ENCODE measurements at places on chromosomes 1 and 21. TPM values are rescaled to one million over a fixed set of nuclear protein-coding genes. Genes with fewer than 3 reads are reported as not detected.
A peak's percentile ranks its signal among the peaks of the same experiment; 100 is the strongest.

- no peak for DNase-seq
Observed at GRCh38 chr1:160097151-160097910, 1.1 kb downstream of the IGSF8 start.

ZNF648 gene
- total RNA-seq = not detected

DNA sequence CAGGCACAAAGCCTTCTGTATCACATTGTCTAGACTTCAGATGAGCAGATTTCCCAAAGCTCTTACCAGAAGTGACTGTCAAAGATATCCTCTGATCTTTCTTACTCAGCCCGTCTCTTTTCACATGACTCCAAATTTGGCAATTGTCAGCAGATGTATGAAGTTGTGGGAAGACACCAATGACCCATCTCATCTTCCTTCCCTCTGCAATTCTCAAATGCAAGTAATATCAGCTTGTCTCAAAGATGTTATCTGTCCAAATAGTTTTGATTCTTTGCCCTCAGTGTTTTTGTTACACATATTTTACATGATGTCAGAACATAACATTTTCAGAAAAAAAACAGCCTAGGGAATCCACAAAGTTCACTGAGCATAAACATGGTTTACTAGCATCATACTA is 45.1 kb upstream of the RGS2 start:
- DNase-seq = no peak

- DNase-seq = no peak
Observed at GRCh38 chr1:179781962-179782361, 38.9 kb downstream of the FAM163A start.

GRCh38 chr1:86750076-86750475 is 45.7 kb downstream of the SH3GLB1 start:
- no peak for DNase-seq

GRCh38 chr1:70546726-70547125 is 135.7 kb downstream of the CTH start:
- no peak for DNase-seq

GRCh38 chr1:2800664-2801045 is 838 bp downstream of the TTC34 start:
- no peak for DNase-seq

AMY1A gene
- total RNA-seq = 0.58 TPM

- no peak for DNase-seq
Observed at GRCh38 chr21:45580181-45580575, 37.9 kb upstream of the SLC19A1 start.

DNA sequence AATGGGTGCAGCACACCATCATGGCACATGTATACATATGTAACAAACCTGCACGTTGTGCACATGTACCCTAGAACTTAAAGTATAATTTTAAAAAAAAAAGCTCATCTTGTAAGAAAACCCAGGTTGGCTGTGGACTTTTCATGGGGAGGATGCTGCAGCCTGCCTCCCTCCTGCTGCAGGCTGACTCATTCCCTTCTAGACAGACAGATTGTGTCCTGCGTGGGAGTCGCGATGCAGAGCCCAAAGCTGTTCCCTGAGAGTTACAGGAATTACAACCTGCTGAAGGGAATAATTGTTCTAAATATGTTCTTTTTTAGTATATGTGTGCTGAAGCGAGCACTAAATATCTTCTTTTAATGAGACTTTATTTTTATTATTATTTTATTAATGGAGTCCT is 93.2 kb downstream of the TBX19 start:
- no peak for DNase-seq

SYT6 gene
- total RNA-seq = 3.9 TPM

SPRR2D gene
- total RNA-seq = not detected

DNA sequence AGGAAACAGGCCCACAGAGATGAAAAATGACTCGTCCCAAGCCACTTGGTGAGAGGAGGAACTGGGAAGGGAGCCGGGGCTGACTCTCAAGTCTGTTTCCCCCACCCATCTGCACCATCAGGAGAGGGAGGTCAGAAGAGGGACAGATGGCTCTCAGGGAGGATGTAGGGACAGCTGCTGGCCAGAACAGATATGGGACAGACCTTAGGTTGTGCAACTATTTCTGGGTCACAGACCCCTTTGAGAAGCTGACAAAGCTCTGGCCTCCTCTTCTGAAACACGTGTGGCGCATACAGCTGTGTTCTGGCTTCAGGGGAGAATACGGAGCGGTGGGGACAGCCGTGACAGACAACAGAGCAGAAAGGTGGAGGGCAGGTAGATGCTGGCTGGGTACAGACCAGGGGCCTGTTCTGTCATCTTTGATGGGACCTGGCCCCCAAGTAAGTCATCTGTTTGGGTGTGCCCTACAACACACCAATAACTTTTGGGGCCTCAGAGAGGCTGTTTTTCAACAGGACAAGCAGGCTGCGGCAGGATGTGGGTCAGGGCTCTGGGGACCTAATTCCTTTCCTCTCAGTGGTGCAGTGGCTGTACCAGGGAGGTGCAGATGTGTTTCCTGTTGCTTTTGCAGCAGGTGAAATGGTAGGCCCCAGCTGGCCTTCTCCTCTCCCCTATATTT is 7.3 kb downstream of the SH3BGRL3 start:
- no peak for DNase-seq

VPS72 gene
- 12.5 TPM for total RNA-seq

GRCh38 chr1:24490101-24490781 is 12.4 kb upstream of the RCAN3 start:
- DNase-seq = no peak

IL12RB2 gene
- 3.7 TPM for total RNA-seq

FNDC10 gene
- 2.4 TPM for total RNA-seq

TENT5C gene
- 21.5 TPM for total RNA-seq

FCER1G gene
- 17.4 TPM for total RNA-seq

GRCh38 chr1:109649491-109649914 is 6.4 kb upstream of the GSTM4 start:
- no peak for DNase-seq

GRCh38 chr21:45634511-45635183 is 8.9 kb upstream of the PCBP3 start:
- DNase-seq = no peak

- peak; percentile 88 for DNase-seq
Observed at GRCh38 chr21:42513985-42514882, 582 bp downstream of the SLC37A1 start.

FMO5 gene
- total RNA-seq = 19.9 TPM

TSTD1 gene
- 24.8 TPM for total RNA-seq

DNA sequence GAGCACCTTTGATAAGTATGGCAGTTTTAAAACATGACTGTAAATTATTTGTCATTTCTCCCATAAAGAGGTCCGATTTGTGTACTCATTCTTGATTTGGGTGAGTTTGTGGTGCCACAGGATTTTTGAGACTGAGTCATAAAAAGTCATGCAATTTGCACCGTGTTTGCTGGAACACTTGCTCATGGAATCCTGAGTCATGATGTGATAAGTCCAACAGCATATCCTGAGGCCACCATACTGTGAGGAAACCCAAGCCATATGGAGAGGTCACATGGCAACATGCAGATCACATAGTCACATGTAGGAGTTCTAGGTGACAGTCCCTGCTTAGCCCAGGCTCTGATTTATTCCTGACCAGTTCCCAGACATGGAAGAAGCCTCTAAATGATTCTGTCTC is 40.8 kb upstream of the PRRX1 start:
- DNase-seq = no peak

RXFP4 gene
- 0.12 TPM for total RNA-seq

GRCh38 chr21:32328595-32328994 is 29.9 kb downstream of the MRAP start:
- no peak for DNase-seq

DNA sequence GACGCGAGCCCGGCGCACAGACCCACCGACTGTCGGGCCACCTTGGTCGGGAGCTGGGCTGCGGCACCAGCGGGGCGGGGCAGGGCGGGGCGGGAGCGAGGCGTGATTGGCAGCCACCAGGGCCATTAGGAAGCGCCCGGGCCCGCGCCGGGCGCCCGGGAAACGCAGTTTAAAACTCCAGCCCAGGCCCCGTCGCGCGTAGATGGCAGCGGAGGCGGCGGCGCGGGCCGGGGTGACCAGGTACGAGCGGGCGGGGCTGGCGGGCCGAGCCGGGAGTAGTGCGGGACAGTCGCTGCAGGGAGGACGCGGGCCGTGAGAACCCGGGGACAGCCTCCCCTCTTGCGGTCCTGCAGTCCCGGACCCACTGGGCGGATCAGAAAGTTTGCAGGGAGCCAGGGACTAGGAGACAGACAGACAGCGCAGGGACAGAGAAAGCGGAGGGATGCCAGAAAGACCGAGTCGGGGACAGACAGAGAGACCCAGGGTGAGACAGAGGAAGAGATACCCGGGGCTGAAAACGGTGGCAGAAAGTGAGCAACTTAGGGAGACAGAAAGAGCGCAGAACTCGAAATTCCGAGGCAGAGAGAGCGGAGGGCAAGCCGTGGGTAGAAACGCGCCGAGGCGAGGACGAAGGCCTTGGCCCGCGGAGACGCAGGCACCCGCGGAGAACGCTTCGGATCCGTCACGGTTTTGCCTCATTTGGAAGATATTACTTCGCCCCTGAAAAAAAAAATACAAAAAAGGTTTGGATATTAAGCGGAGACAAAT is at the start of gene DMBX1:
TSS of gene DMBX1 (plus strand) at position 199 of the 768 bp plus-strand sequence. CDS start 17,175 bp downstream, outside the sequence.
- DNase-seq = peak; percentile 26

- DNase-seq = peak; percentile 80
Observed at GRCh38 chr1:212858461-212859265, 588 bp downstream of the FLVCR1 start.

DNA sequence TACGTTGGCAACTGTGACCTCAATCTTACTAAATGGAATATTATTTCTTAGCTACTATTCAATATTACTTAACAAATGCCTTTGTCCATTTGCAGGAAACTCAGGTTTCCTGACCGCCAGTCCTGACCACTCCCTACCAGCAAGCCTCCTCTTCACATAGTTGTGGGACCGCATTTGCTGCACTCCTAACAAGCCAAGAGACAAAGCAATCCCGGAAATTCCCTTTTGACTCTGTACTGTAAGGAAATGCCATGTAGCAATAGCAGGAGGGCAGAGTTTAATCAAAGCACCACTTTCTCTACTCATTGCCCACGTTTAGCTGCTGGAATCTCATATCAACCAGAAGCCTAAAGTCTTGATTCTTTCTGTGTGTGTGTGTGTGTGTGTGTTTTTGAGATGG is 28.1 kb upstream of the ACBD6 start:
- DNase-seq = peak; percentile 31

Data from pancreas (tissue), 10 donors.